ENCODE measurements at places on chromosomes 4 and X. TPM values are rescaled to one million over a fixed set of nuclear protein-coding genes. Genes with fewer than 3 reads are reported as not detected.

TEC gene
- total RNA-seq: 3.4 TPM

SEL1L3 gene
- total RNA-seq: 100 TPM

PNMA6A gene
- 0.55 TPM for total RNA-seq

GAGE12G gene
- total RNA-seq: not detected

TSPAN6 gene
- total RNA-seq: 115 TPM

ATP1B4 gene
- total RNA-seq: not detected

DRP2 gene
- total RNA-seq: 2.1 TPM

ETNPPL gene
- total RNA-seq: not detected

PDGFRA gene
- total RNA-seq: 96.5 TPM

VCX3A gene
- not detected for total RNA-seq

IL2 gene
- total RNA-seq: 0.99 TPM

BCAP31 gene
- total RNA-seq: 315 TPM

NAA11 gene
- not detected for total RNA-seq

CHIC1 gene
- total RNA-seq: 14.8 TPM

STBD1 gene
- 6.9 TPM for total RNA-seq

CC2D2A gene
- 21.6 TPM for total RNA-seq

TREX2 gene
- total RNA-seq: 2.1 TPM

KLHL13 gene
- 14.2 TPM for total RNA-seq

FMR1NB gene
- total RNA-seq: not detected

CCKAR gene
- not detected for total RNA-seq

MSX1 gene
- 4.0 TPM for total RNA-seq

SPANXA1 gene
- not detected for total RNA-seq

DCAF4L1 gene
- 0.36 TPM for total RNA-seq

NDST3 gene
- not detected for total RNA-seq

BTK gene
- total RNA-seq: 7.9 TPM

CXCL11 gene
- 0.31 TPM for total RNA-seq

GAGE13 gene
- not detected for total RNA-seq

CPE gene
- 70.4 TPM for total RNA-seq

SASH3 gene
- total RNA-seq: 8.4 TPM

HTN1 gene
- not detected for total RNA-seq

ARHGAP6 gene
- total RNA-seq: 29.6 TPM

SOWAHB gene
- total RNA-seq: 14.3 TPM

CT45A1 gene
- total RNA-seq: not detected

All from ureter (tissue), 1 donor.